CD14-positive monocyte (primary cell): ENCODE measurements at places on chromosomes 16 and 17.

GRCh38 chr16:3863587-3863986 is 16.9 kb downstream of the CREBBP start:
- peak overlapping the region; percentile 20 for H3K27ac ChIP-seq
- no peaks in the 10 kb centered on the region for H3K36me3 ChIP-seq
- no peak overlapping the region for H3K4me3 ChIP-seq
- H3K27me3 ChIP-seq: no peaks in the 10 kb centered on the region

DNA sequence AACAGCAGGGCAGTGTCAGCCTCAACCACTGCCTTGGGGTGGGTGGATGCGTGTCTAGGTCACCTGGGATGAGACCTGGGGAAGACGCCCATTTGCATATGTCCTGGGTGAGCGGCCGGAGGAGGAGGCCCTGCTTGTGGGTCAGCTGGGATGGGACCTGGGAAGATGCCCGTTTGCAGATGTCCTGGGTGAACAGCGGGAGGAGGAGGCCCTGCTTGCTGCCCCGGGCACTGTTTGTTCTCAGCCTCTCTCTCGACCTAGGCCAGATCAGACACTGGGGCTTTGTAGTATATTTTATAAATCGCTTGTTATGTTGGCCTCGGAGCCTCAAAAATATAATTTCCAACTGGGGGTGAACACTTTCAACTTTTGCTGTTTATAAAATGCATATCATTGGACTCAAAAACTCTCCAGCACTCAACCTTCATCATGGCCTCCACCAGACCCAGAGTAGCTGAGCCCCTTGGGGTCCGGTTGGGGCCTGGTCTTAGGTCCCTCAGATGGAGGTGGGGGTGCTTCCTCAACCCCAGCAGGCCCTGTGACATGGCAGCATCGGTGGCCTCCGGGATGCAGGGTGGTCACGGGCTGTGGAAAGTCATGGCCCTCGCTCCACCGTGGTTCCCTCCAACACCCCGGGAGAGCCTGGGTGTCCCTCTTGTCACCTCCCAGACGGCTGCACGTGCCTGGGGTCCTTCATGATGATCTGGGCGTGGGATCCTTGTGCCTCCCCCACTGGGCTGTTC is 17.3 kb downstream of the DBNDD1 start:
- DNase-seq: no peak
- no peak overlapping the region for H3K4me3 ChIP-seq
- no peak overlapping the region for H3K27ac ChIP-seq
- no peaks in the 10 kb centered on the region for H3K27me3 ChIP-seq
- peaks cover 15% of the 10 kb centered on the region for H3K36me3 ChIP-seq

GRCh38 chr16:27475561-27475960 is 73.6 kb downstream of the IL21R start:
- H3K36me3 ChIP-seq: peaks cover 99% of the 10 kb centered on the region
- no peaks in the 10 kb centered on the region for H3K4me1 ChIP-seq
- H3K27me3 ChIP-seq: no peaks in the 10 kb centered on the region
- DNase-seq: no peak

- H3K36me3 ChIP-seq: no peaks in the 10 kb centered on the region
- DNase-seq: no peak
- no peak overlapping the region for H3K27ac ChIP-seq
- no peak overlapping the region for H3K4me3 ChIP-seq
- no peaks in the 10 kb centered on the region for H3K27me3 ChIP-seq
- H3K4me1 ChIP-seq: peaks cover 15% of the 10 kb centered on the region
These were observed 122.7 kb upstream of the ZFHX3 start for GRCh38 chr16:73170612-73171038.

DNA sequence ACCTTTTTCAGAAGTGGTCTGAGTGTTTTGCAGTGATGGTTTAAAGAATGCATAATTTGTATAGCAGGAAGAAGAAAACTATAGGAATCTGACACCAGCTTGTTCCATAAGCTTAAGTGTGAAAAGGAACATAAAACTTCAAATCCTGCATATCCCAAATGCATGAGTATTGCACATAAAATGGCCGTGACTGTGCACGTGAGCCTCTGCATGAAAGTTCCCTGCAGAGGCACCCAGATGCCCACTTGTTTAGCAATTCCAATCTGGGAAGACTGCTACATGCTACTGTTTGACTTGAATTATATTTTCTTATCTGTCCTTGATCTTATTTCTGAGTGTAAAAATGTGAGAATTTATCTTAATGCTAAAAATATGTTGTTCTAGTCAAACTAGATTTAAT is 21.5 kb downstream of the MARCHF10 start:
- H3K27ac ChIP-seq: no peak overlapping the region
- H3K36me3 ChIP-seq: no peaks in the 10 kb centered on the region
- DNase-seq: no peak
- H3K4me3 ChIP-seq: no peak overlapping the region
- H3K27me3 ChIP-seq: no peaks in the 10 kb centered on the region
- H3K4me1 ChIP-seq: peaks cover 10% of the 10 kb centered on the region

GRCh38 chr17:14940108-14940937 is 324.8 kb downstream of the PMP22 start:
- no peaks in the 10 kb centered on the region for H3K36me3 ChIP-seq
- DNase-seq: no peak
- no peak overlapping the region for H3K4me3 ChIP-seq

GRCh38 chr16:49563666-49564065 is 190.1 kb downstream of the C16orf78 start:
- no peak for DNase-seq
- H3K27me3 ChIP-seq: no peaks in the 10 kb centered on the region
- H3K36me3 ChIP-seq: no peaks in the 10 kb centered on the region
- H3K4me3 ChIP-seq: no peak overlapping the region
- H3K27ac ChIP-seq: no peak overlapping the region

DNA sequence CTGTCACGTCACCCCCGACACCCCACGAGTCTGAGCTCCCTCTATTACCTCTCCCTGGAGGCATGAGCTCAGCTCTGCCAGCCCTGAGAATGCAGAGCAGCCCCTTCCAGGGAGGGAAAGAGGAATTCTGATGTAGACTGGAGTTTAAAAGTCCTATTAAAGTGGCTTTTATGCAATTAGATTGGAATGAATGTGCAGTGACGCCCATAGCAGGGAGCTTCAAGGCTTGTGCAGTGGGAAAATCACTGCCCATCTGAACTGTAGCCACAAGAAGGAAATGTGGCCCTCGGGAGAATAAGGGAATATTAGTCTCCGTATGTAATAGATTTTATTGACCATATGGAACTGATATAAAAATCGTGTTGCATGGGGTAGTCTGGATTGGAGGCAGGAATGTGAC is 66.9 kb downstream of the ZNF423 start:
- H3K36me3 ChIP-seq: no peaks in the 10 kb centered on the region
- H3K27me3 ChIP-seq: no peaks in the 10 kb centered on the region
- H3K4me1 ChIP-seq: no peaks in the 10 kb centered on the region
- no peak overlapping the region for H3K27ac ChIP-seq
- H3K4me3 ChIP-seq: no peak overlapping the region

DNA sequence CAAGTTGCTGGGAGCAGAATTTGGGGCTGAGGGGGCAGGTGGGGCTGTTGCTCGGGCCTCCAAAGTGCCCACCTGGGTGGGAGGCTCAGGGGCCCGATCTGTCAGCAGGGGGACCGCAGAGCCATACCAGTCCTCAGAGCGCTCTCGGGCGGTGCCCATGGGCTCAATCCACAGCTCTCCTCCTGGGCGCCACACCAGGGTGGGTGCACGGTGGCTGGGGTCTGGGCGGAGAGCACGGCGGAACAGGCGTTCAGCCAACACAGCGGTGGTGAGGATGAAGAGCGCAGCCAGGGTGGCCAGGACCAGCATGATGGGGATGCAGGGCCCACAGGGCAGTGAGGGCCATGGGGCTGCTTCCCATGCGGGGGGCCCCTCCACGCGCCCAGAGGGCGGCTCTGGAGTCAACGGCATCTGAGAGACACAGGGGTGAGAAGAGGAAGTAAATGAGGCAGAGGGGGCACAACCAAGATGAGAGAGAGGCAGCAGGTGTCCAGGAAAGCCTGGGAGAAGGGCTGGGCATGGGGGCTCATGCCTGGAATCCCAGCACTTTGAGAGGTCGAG is 1.2 kb downstream of the C16orf54 start:
- H3K36me3 ChIP-seq: peaks cover 31% of the 10 kb centered on the region
- H3K4me3 ChIP-seq: peak overlapping the region; percentile 91
- H3K4me1 ChIP-seq: peaks cover 66% of the 10 kb centered on the region
- peak overlapping the region; percentile 85 for H3K27ac ChIP-seq
- DNase-seq: no peak

GRCh38 chr16:51313198-51313597 is 162.1 kb upstream of the SALL1 start:
- no peak overlapping the region for H3K27ac ChIP-seq
- no peak overlapping the region for H3K4me3 ChIP-seq
- no peak for DNase-seq
- H3K36me3 ChIP-seq: no peaks in the 10 kb centered on the region
- no peaks in the 10 kb centered on the region for H3K4me1 ChIP-seq

DNA sequence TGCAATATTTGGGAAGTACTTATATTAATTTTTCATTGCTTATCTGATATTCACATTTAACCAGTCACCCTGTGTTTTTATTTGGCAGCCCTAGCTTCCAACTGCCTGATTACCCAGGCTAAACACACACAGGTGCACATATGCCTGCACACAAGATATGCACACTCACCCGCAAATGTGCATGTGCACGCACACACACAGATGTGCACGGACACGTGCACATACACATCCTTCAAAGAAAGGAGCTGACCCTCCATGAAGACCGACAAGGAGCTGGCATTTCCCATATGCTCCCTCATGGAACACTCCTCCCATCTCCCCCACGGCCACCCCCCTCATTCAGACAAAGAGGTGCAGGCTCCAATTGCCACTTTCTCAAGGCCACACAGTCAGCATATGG is 242.2 kb downstream of the ENGASE start:
- no peak overlapping the region for H3K27ac ChIP-seq
- H3K27me3 ChIP-seq: no peaks in the 10 kb centered on the region
- H3K4me3 ChIP-seq: no peak overlapping the region
- H3K36me3 ChIP-seq: no peaks in the 10 kb centered on the region
- H3K4me1 ChIP-seq: no peaks in the 10 kb centered on the region

DNA sequence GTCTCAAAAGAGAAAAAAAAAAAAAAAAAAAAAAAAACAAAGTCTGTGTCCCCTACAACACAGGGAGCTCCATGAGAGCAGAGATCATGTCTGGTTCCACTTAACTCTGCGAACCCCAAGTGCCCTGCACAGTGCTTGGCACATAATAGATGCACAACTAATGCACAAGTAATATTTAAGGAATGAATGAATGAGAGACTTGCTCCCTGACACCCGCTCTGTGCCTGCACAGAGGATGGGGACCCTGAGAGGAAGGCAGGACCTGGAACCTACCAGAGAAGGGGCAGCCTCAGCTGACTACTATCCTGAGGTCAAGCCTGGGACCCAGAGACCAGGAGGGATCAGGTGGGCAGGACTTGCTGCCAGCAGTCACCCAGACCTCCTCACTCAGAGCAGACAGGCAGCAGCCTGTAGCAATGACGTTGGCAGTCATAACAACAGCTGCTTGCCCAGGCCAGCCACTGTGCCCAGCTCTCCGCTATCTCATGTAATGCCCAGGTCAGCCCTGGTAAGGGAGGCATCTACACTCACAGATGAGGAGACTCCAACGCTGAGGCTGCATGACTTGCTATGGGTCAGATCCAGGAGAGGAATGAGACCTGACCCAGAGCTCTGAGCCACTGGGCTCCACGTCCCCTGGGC is 2.9 kb downstream of the MYO15A start:
- H3K4me1 ChIP-seq: no peaks in the 10 kb centered on the region
- H3K36me3 ChIP-seq: peaks cover 11% of the 10 kb centered on the region
- H3K27ac ChIP-seq: no peak overlapping the region
- no peak overlapping the region for H3K4me3 ChIP-seq

- no peaks in the 10 kb centered on the region for H3K27me3 ChIP-seq
- H3K27ac ChIP-seq: no peak overlapping the region
- no peak overlapping the region for H3K4me3 ChIP-seq
- no peaks in the 10 kb centered on the region for H3K36me3 ChIP-seq
- no peak for DNase-seq
- no peaks in the 10 kb centered on the region for H3K4me1 ChIP-seq
These were observed 517.0 kb downstream of the CDH13 start for GRCh38 chr16:83143788-83144187.

GRCh38 chr17:49581648-49581998 is 6.0 kb downstream of the NXPH3 start:
- H3K4me3 ChIP-seq: no peak overlapping the region
- no peak overlapping the region for H3K27ac ChIP-seq
- H3K36me3 ChIP-seq: no peaks in the 10 kb centered on the region
- H3K4me1 ChIP-seq: no peaks in the 10 kb centered on the region

GRCh38 chr16:70665113-70665694 is 18.8 kb downstream of the IL34 start:
- no peaks in the 10 kb centered on the region for H3K4me1 ChIP-seq
- no peak for DNase-seq
- H3K27me3 ChIP-seq: no peaks in the 10 kb centered on the region
- no peaks in the 10 kb centered on the region for H3K36me3 ChIP-seq
- H3K27ac ChIP-seq: no peak overlapping the region
- no peak overlapping the region for H3K4me3 ChIP-seq

GRCh38 chr17:48137656-48138055 is 30.1 kb downstream of the SNX11 start:
- no peaks in the 10 kb centered on the region for H3K36me3 ChIP-seq
- H3K27me3 ChIP-seq: no peaks in the 10 kb centered on the region
- peaks cover 22% of the 10 kb centered on the region for H3K4me1 ChIP-seq
- DNase-seq: no peak
- no peak overlapping the region for H3K27ac ChIP-seq
- H3K4me3 ChIP-seq: no peak overlapping the region
